ENCODE measurements at places on chromosomes 1 and 21. TPM values are rescaled to one million over a fixed set of nuclear protein-coding genes. Genes with fewer than 3 reads are reported as not detected.

Gene S100PBP
- total RNA-seq = 24.8 TPM

Gene C1orf87
- not detected for total RNA-seq

Gene OR10X1
- not detected for total RNA-seq

Gene OR2W3
- total RNA-seq = 13.4 TPM

Gene NBPF4
- total RNA-seq = 0.09 TPM

Gene VASH2
- total RNA-seq = 0.70 TPM

Gene FAM151A
- total RNA-seq = 25.1 TPM

Gene KRTAP19-3
- not detected for total RNA-seq

Gene MRPL39
- 19.2 TPM for total RNA-seq

Gene TGFB2
- 0.75 TPM for total RNA-seq

Gene IL19
- total RNA-seq = not detected

Gene OLFML2B
- total RNA-seq = 0.84 TPM

Gene RGS4
- 0.84 TPM for total RNA-seq

Gene WDR64
- 0.70 TPM for total RNA-seq

Gene KRTAP19-8
- total RNA-seq = not detected

Gene SPRR2F
- total RNA-seq = not detected

Gene FGGY
- total RNA-seq = 16.0 TPM

Gene UBASH3A
- total RNA-seq = 0.65 TPM

Gene TIE1
- total RNA-seq = 17.6 TPM

Gene TCHH
- total RNA-seq = 0.33 TPM
